ENCODE measurements at places on chromosomes 5 and 9. TPM values are rescaled to one million over a fixed set of nuclear protein-coding genes. Genes with fewer than 3 reads are reported as not detected.

DNA sequence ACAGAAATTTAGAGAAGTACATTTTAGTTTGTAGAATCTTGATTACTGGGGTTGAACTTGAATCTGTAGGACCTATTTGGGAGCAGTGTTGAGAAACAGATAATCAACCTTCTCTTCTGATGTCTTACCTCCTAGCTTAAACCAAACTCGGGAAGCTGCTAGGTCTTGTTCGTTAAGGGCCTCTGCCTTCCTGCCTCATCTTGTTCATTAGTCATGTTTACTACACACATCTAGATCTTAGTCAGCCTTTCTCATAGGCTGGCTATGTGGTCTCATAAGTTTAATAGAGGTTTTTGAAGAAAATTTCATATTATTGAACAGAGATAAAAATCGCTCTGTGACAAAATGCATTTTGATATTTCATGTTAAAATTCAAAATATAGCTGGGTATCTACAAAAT is 331.0 kb upstream of the EDIL3 start:
- DNase-seq, result no peak

- no peak for DNase-seq
Measured at GRCh38 chr9:14547245-14548060, 145.8 kb downstream of the ZDHHC21 start.

DNA sequence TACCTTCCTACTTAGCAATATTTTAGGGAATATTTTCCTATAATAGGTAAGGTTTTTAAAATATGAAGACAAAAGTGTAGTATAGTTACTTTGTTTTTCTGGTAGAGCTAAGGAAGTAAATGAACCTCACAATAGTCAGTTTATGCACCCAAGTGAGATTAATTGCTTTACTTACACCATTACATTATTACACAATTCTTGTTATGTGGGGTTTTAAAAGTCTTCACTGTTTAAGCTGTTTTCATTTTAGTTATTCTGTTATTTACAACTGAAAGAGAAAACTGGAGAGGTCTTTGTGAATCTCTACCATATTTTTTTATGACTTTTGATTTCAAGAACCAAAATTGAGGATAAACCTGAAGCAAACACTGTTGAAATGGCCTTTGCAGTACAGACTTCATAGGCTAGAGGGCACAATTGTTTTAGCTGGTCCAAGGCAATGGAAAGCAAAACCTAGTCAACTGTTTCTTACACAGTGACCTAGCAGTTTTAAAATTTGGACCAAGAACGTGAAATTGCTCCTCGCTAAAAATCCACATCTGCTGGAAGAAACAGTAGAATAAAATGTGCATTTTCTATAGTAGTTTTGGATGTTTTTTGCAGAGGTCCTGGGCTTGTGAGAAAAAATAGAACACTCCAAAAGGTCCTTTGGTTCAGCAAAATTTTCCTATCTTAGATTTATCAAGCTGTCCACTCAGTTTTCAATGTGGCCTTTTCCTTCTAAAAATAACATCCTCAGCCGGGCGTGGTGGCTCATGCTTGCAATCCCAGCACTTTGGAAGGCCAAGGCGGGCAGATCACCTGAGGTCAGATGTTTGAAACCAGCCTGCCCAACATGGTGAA is 66.4 kb upstream of the FER start:
- no peak for DNase-seq

DNA sequence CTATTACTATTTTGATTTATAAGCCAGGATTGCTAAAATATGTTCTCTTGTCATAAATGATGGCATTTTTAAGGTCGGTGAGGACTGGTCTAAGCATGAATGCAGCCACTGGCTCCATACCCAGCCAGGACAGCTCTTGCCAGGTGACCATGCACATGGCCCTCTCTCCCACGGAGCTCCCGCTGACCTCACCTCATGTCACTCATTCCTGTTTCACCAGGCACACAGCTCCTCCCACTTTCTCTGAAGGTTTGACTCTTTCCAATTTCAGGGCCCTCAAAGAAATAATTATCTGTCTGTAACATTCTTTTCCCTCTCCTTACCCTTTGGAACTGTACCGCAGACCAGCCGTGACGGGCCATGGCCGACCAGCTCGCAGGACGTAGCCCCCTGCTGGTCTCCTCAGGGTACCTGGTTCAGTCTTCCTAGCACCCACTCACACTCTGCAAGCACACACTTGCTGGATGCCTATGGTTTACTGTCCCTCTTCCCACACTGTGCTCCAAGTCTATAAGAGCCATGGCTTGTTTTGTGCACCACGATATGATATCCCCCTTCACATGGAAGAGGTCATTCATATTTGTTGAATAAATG is 72.5 kb downstream of the LIFR start:
- no peak for DNase-seq

- no peak for DNase-seq
Measured at GRCh38 chr5:10424124-10424731, 17.5 kb upstream of the ROPN1L start.

- no peak for DNase-seq
Measured at GRCh38 chr9:116695438-116695837, 8.3 kb downstream of the TRIM32 start.

DNA sequence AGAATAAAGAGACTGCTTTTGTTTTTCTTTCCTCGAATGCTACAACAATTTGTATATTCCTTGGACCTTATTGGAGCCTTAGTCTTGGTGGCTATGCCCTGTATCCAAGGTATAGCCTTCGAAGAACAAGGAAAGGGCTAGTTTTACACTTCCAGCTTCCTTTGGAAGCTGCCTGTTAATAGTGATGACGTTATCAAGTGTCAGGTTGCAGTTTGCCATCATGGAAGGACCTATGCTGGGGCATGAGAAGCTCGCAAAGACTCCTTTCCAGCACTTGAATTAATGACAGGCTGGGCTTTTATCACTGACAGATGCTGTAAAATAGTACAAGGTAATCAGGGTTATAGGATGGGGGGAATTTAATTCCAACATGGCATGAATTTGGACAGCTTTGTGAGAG is 157.9 kb downstream of the KDM4C start:
- DNase-seq, result no peak

The UGT3A1 gene
- not detected for total RNA-seq
